ENCODE measurements at places on chromosomes 1 and 21.
A peak's percentile ranks its signal among the peaks of the same experiment; 100 is the strongest.

DNA sequence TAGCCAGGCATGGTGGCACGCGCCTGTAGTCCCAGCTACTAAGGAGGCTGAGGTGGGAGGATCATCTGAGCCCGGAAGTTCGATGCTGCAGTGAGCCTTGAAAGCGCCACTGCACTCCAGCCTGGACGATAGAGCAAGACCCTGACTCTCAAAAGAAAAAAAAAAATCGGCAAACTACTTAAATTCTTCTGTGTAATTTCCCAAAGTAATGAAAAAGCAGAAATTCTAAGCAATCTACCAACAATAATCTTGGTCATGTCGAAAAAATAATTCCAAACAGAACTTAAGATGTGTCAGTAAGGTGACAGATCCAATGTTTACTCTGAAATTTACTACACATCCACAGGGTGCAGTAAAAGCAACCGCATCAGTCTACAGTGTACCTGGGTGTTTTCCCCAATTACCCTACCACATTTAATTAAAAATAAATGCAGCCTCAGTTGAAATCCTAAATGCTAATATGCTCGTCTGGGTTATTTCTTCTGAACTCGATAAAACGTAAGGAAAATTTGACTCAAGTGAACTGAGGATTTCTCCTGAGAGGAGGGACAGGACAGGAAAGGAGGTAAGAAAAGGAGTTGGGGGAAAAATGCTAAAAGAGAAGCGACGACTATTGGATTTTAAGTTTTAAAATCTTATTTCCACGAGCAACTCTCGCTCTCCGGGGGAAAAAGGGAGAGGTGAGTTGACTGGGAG lies 801 bp downstream of the EPRS1 start:
- no peak for DNase-seq

GRCh38 chr1:234722904-234723720 lies 113.1 kb upstream of the IRF2BP2 start:
- DNase-seq = peak; percentile 78

GRCh38 chr21:16460936-16461335 lies 731.2 kb downstream of the USP25 start:
- no peak for DNase-seq

GRCh38 chr1:170885551-170885950 lies 49.8 kb upstream of the MROH9 start:
- DNase-seq = no peak

- no peak for DNase-seq
Measured at GRCh38 chr1:18151436-18152122, 44.0 kb downstream of the IGSF21 start.

DNA sequence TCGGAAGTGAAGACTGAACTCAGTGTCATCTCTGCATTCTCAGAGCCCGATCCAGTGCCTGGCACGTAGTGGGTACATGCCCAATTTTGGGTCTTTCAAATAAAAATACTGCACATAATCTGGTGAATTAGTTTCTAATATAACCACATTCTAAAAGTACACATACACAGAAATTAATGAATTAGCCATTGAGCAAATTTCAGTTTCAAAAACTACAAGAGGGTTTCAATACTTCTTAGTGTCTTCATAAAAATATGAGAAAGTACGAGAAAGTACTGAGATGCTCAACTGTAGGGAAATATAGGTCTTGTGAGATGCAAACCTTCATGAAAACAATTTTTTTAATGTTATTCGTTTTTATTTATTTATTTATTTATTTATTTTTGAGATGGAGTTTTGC lies 86.9 kb downstream of the SMYD2 start:
- DNase-seq = no peak

GRCh38 chr1:15328351-15329103 lies 81.2 kb upstream of the EFHD2 start:
- DNase-seq = no peak

- DNase-seq = no peak
Measured at GRCh38 chr21:20276377-20276776, 721.8 kb upstream of the NCAM2 start.

GRCh38 chr1:230415405-230416132 lies 10.6 kb downstream of the PGBD5 start:
- no peak for DNase-seq

GRCh38 chr1:153534226-153534924 lies 1.4 kb downstream of the S100A6 start:
- DNase-seq = no peak

GRCh38 chr1:42831273-42831672 lies 14.1 kb upstream of the SVBP start:
- DNase-seq = no peak

- DNase-seq = no peak
Measured at GRCh38 chr1:80926531-80926930, 874.2 kb upstream of the ADGRL2 start.

GRCh38 chr21:26709090-26709489 lies 136.0 kb upstream of the CYYR1 start:
- DNase-seq = no peak

DNA sequence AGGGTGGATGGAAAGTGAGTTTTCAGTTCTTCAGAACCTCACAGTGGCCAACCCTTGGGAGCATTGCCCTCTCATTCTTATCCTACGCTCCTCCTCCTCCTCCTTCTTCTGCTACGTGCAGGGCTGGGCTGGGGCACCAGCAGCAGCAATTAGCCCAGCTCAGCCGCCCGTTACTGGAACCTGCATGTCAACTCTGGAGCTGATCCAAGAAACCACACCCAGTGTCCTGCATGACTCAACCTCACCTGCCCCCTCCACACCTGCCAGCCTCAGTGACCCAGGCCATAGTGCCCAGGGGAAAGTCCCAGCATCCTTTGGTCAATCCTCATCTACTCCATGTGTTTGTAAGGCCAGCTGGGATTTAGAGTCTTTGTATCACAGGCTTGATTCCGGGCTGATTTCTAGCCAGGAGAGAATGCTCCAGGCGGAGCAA lies 12.6 kb downstream of the ELF3 start:
- DNase-seq = no peak

DNA sequence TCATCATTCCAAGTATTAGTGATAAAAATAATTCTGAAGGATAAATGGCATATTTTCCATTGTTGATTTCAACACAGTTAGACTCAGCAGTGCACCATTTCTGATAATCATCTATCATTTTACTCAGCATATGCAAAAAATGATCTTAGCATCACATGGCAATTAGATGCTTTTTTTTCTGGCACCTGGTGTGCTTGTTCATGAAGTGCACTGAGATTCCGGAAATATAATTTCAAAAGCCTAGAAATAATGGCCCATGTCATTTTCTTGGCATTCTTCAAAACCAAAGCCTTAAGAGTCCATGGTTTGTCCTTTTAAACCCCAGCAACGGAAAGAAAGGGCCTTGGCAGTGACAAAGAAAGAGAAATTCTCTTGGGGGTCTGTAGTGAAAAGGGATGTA lies 278.8 kb downstream of the KIF26B start:
- no peak for DNase-seq

- DNase-seq = no peak
Measured at GRCh38 chr1:9505143-9505542, 34.1 kb upstream of the SLC25A33 start.

DNA sequence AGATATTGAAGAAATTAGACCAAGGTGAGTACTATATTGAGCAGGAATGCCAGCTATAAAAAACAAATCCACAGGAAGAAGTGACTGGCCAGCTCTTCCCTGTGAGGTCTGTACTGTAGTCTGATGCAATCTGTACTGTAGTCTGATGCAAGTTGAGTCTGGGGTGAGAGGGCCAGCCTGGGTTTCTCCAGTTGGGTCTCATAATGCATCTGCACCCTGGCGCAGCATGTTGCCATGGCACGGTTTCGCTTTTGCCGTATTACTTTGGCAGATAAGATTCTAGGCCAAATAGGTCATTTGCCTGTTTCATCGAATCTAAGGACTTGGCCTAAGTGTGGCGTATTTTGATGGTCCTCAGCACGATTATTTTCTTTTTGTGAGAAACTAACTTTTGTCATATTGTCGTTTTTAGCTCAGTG lies 24.4 kb upstream of the PGD start:
- no peak for DNase-seq

All from GOT3 (cell line).